ENCODE measurements at places on chromosomes 1 and 21.
A peak's percentile ranks its signal among the peaks of the same experiment; 100 is the strongest.

DNA sequence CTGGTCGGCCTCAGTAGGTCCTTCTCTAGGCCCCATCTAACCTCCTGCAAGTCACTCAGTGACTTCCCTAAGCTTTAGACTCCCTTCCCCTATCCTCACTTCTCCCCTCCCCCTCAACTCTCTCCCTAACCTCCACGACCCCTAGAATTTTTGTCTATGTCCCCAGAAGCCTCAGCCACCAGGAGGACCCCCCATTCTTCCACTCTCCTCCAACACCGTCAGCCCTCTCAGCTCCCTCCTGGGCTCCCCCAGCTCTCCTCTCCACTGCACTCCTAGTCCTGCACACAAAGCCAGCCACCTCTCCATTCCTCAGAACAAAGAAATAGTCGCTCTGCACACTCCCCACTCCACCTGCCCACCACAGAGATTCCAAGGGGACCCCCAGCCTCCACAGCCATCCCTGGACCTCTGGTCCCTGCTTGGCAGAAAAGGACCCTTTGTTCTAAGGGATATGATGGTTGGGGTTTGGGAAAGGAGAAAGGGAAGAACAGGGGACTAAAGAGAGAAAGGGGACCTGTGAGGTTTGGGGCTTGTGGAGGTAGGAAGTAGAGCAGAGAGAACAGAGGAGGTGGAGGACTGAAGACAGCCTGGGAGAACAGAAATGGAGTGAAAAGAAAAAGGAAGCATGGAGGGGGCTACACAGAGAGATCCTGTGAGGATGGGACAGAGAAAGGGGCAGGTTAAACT is 2.8 kb downstream of the ARHGEF2 start:
- no peak for DNase-seq

DNA sequence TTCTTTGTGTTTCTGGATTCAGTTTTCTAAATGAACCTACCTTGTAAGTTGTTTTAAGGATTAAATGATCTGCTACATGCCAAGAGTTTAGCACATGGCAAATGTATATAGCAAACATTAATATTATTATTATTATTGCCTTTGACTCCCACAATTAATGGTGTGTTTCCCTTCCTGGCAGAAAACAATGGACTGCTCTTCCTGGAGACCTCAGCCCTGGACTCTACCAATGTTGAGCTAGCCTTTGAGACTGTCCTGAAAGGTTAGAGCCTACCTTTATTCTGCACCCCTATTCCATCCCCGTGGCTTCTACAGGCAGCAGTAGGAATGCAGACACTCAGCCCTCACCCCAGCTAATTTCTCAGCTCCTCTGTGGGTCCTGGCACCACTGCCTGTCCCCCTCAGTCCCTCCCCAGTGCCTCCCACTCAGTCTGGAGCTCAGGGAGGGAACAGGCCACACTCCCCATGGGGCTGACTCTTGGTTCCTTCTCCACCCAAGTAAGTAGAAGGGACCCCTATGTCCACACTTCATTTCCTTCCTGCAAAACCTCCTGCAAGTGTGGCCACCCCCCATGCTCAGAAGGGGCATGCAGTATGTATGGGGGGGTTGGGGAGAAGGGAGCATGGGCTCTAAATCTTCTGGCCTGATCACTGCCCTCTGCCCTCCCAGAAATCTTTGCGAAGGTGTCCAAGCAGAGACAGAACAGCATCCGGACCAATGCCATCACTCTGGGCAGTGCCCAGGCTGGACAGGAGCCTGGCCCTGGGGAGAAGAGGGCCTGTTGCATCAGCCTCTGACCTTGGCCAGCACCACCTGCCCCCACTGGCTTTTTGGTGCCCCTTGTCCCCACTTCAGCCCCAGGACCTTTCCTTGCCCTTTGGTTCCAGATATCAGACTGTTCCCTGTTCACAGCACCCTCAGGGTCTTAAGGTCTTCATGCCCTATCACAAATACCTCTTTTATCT is 8.8 kb downstream of the RAB25 start:
- DNase-seq, result no peak

GRCh38 chr1:178713259-178713658 is 11.8 kb upstream of the RALGPS2 start:
- DNase-seq, result no peak

- no peak for DNase-seq
Measured at GRCh38 chr21:35197191-35197590, 148.1 kb upstream of the RUNX1 start.

DNA sequence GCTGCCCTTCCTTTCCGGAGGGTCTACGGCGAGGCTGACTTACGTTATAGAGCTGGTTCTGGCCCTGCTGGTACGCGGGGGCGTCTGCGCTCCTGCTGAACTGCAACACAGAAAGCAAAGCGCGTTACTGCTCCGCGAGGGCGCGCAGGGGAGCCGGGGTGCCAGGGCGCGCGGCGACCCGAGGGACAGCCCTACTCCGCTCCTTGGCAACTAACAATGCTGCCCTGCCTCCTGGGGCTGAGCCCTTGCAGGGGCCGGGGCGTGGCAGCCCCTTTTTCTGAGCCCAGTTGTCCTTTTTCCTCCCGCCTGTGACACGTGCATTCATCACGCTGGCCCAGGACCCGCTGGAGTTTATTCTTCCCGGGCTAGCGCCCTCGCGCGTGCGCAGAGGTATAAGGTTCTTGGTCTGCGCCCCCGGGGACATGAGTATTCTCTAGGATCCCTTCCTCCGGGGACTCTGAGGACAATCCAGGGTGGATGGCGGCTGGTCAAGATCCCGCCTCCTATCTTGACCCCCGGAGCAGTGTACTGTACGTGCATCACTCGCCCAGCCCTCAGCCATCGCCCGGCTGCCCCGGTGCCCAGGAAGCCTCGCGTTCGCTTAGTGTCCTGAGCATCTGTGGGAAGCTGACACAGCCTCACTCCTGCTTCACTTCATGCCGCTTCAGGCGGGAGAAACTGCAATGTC is 78.9 kb downstream of the CD247 start:
- DNase-seq, result peak; percentile 55

GRCh38 chr1:62516600-62516999 is 79.8 kb downstream of the USP1 start:
- DNase-seq, result no peak

GRCh38 chr21:44896561-44897286 is 23.2 kb upstream of the PTTG1IP start:
- DNase-seq, result no peak

All from activated T-cell treated with anti-CD3 and anti-CD28 coated beads, Interleukin-2, amount 50 U/mL, for 1 hour (primary cell).